ENCODE measurements at places on chromosomes 16 and 17. TPM values are rescaled to one million over a fixed set of nuclear protein-coding genes. Genes with fewer than 3 reads are reported as not detected.

SUZ12 gene
- 20.1 TPM for total RNA-seq

PMP22 gene
- total RNA-seq: 226 TPM

- no peak for DNase-seq
Observed at GRCh38 chr16:72530434-72530833, 358.5 kb upstream of the PMFBP1 start.

TBC1D3C gene
- total RNA-seq: not detected

DNA sequence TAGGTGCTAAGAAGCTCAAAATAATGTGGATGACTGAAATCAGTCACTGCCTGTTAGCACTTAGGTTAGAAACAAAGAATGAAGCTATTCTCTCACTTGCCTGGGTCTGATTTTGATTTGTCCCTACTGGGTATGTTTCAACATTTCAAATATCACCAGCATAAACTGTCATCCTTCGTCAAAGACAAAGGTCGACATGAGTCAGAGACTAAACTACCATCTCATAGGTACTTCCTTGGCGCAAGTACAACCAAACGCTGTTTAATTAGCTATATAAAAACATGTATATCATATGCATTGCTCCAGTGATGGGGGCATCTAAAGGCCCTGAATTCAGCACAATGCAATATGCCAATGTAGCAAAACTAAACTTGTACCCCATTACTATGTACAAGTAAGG, 4.0 kb downstream of the AKTIP start:
- DNase-seq: no peak

CDH8 gene
- total RNA-seq: 4.1 TPM

TBC1D3I gene
- not detected for total RNA-seq

SLC52A1 gene
- not detected for total RNA-seq

Measured in aorta (tissue), 5 donors.